ENCODE measurements at places on chromosomes 13 and 19.

DNA sequence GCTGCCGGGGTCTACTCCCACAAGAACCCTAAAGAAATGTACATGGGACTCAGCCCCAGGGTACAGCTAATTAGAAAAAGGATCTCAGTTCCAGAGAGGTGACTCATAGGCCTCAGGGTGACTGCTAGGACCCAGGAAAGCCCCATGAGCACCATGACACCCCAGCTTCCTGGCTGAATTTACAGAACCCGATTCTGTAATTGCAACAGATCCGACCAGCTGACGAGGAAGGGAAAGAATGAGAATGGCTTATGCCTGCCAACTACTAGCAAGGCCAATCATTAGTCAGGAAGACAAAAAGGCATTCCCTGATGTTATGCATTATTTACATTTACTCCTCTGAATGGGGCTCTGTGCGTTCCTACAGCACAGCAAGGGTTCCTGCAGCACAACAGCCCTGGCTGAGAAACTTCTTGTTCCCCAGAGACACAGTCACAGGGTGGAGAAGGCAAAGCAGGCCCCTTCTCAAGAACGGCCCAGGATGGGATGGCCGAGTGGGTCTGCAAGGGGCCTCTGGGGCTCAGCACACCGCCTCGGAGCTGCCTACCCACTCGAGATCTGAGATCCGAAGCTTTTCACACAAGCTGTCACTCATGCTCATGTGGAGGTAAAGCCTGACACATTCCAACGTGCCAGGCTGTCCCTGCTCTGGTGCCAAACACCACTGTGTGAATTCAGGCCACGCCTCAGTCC, 27.2 kb downstream of the PBX4 start:
- H3K4me1 ChIP-seq = peaks cover 78% of the 10 kb centered on the region
- H3K27me3 ChIP-seq = no peaks in the 10 kb centered on the region
- DNase-seq = peak; percentile 67
- peak overlapping the region; percentile 55 for H3K27ac ChIP-seq
- H3K36me3 ChIP-seq = peaks cover 30% of the 10 kb centered on the region

- H3K4me1 ChIP-seq = no peaks in the 10 kb centered on the region
- H3K27me3 ChIP-seq = no peaks in the 10 kb centered on the region
- H3K36me3 ChIP-seq = no peaks in the 10 kb centered on the region
- H3K4me3 ChIP-seq = no peak overlapping the region
- no peak overlapping the region for H3K27ac ChIP-seq
- no peak for DNase-seq
Observed at GRCh38 chr13:35567406-35567980, 91.0 kb upstream of the MAB21L1 start.

GRCh38 chr19:19042732-19043280, 9.4 kb downstream of the ARMC6 start:
- no peak overlapping the region for H3K4me3 ChIP-seq
- H3K27ac ChIP-seq = no peak overlapping the region
- peaks cover 9% of the 10 kb centered on the region for H3K4me1 ChIP-seq
- no peaks in the 10 kb centered on the region for H3K27me3 ChIP-seq
- DNase-seq = no peak

GRCh38 chr13:44131069-44131614, 242.5 kb upstream of the SERP2 start:
- no peak overlapping the region for H3K4me3 ChIP-seq
- no peaks in the 10 kb centered on the region for H3K36me3 ChIP-seq
- H3K27ac ChIP-seq = no peak overlapping the region
- no peaks in the 10 kb centered on the region for H3K27me3 ChIP-seq
- DNase-seq = no peak

DNA sequence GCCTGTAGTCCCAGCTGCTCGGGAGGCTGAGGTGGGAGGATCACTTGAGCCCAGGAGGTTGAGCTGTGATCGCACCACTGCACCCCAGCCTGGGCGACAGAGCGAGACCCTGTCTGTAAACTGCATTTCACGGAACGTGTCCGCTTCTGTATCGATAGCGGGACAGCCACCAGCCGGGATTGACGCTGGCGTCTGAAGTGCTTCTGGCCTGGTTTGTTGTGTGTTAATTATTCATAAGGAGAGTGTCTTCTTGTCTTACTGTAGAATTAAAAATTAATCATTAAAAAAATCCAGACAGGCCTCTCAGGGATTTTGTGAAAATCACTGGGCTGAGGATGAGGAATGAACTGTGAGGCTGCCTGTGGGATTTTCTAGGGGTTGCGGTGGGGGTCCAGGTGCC, 16.2 kb upstream of the MISP start:
- no peak for DNase-seq
- H3K4me1 ChIP-seq = peaks cover 24% of the 10 kb centered on the region
- H3K27ac ChIP-seq = no peak overlapping the region
- no peaks in the 10 kb centered on the region for H3K27me3 ChIP-seq

- no peak overlapping the region for H3K27ac ChIP-seq
- H3K27me3 ChIP-seq = no peaks in the 10 kb centered on the region
- H3K4me3 ChIP-seq = no peak overlapping the region
- DNase-seq = no peak
- peaks cover 5% of the 10 kb centered on the region for H3K36me3 ChIP-seq
Observed at GRCh38 chr19:34265221-34265650, 10.9 kb downstream of the GARRE1 start.

- DNase-seq = no peak
- H3K27me3 ChIP-seq = no peaks in the 10 kb centered on the region
- H3K27ac ChIP-seq = no peak overlapping the region
- peaks cover 3% of the 10 kb centered on the region for H3K36me3 ChIP-seq
- H3K4me3 ChIP-seq = no peak overlapping the region
Observed at GRCh38 chr13:74003374-74003773, 130.8 kb downstream of the KLF12 start.

DNA sequence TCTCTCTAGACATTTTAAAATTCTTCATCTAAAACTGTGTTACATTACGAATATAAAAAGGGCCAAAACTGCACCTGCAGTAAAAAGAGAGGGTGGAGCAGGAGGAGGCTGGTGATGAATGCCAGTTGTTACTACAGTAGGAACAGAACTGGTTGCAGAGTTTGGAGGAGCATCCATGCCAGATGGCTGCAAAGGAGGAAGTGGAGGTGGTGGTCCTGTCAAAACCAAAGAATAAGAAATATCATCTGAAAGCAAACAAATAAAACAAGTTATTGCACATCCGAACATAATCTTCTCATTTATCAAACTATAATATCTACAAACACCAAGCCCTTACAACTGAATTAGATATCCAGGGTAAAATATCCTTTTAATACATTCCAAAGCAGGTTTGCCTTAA, 40.1 kb downstream of the RBM26 start:
- H3K4me3 ChIP-seq = no peak overlapping the region
- peaks cover 89% of the 10 kb centered on the region for H3K36me3 ChIP-seq
- no peaks in the 10 kb centered on the region for H3K27me3 ChIP-seq
- no peak overlapping the region for H3K27ac ChIP-seq
- H3K4me1 ChIP-seq = no peaks in the 10 kb centered on the region
- no peak for DNase-seq

Data from CD4-positive, alpha-beta T cell (primary cell).